ENCODE measurements at places on chromosomes 3 and 15.
A peak's percentile ranks its signal among the peaks of the same experiment; 100 is the strongest.

GRCh38 chr15:58934114-58934447 is 602 bp upstream of the SLTM start:
- DNase-seq, result no peak

- DNase-seq, result no peak
Measured at GRCh38 chr15:70323111-70323851, 225.6 kb upstream of the TLE3 start.

- DNase-seq, result no peak
Measured at GRCh38 chr3:44960387-44961026, 15.5 kb downstream of the ZDHHC3 start.

DNA sequence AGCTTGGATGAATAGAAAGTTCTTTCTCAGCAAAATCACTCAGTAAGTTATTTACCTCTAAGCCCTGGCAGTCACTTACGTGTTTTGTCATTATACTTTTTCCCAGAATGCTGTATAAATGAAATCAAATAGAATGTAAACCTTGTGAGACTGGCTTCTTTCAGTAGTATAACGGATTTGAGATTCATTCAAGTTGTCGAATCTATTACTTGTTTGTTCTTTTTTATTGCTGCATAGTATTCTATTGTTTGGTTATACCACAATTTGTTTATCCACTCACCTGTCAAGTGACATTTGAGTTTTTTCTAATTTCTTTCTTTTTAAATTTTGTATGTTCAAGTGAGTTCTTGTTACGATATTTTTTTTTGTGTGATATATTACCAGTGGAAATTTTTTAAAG is 381.6 kb downstream of the EDEM1 start:
- no peak for DNase-seq

DNA sequence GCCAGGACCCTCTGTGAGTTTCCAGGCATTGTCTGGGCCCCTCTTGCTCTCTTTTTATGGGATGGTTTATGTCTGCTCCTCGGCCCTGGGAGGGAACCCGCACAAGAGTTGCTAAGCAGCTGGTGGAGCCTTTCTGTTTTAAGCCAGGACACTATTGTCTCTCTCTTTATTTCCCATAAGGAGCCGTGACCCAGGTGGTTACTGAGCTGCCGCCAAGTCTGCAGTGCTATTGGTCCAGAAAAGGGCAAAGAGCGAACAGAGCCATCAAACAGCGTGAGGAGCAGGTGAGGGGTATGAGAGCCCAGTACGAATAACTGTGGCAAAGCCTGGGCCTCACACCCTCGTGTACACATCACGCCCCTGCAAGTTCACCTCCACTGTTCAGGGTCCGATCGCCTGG is 280.2 kb downstream of the SHQ1 start:
- DNase-seq, result no peak

GRCh38 chr3:98826126-98826525 is 63.0 kb downstream of the ST3GAL6 start:
- no peak for DNase-seq

DNA sequence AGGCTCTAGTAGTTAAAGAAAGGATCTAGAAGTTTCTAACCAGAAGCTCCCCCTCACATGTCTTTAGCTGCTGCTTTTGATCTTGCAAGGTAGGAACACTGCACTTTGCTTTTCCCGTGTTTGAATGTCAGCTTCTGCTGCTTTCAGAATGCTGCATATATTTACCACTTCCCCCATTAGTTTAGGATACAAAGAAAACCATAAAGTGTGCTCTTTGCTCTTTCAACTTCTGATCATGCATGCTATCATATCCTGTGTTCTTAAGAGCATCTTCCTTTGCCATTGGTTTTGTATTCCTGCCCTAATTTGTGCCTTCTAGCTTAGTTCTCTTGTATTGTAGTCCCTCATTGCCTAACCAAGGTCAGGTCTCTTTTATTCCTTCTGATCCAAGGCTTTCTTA is 43.3 kb downstream of the ZNF609 start:
- DNase-seq, result no peak

DNA sequence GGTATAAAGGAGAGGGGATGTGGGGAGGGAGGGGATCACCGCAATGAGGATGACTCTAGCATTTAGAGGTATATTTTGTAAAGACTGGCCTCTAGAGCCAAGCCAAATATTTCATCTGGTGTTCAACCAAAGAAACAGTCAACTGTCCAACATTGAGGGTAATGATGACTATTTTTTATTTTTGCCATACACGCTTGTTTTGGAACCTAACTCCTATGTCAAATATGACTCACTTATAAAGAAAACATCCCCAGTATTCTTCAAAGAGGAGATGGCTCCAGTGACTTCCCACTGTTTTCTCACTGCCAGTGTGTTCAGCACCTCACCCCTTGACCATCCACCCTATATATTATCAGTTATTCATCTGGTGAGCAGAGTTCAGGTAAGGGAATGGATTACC is 77.3 kb downstream of the WNT5A start:
- no peak for DNase-seq

GRCh38 chr3:22296601-22297000 is 545.6 kb upstream of the ZNF385D start:
- DNase-seq, result no peak

- DNase-seq, result no peak
Measured at GRCh38 chr3:93981649-93982048, 1.7 kb downstream of the ARL13B start.

DNA sequence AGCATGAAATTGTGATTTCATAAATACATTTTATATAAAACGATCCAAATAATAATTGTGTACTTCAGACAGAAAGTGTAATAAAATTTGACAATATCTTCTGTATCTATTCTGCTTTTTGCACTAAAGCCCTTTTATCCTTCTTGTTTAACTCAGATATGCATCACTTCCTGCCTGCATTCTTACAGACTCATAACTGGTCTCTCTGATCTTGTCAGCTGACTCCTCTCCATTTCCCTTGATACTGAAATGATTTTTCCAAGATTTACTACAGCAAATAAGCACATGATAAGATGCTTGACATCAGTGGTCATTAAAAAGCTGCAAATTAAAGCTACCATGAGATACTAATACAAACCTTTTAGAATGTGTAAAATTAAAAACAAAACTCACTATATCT is 25.3 kb upstream of the SI start:
- no peak for DNase-seq

DNA sequence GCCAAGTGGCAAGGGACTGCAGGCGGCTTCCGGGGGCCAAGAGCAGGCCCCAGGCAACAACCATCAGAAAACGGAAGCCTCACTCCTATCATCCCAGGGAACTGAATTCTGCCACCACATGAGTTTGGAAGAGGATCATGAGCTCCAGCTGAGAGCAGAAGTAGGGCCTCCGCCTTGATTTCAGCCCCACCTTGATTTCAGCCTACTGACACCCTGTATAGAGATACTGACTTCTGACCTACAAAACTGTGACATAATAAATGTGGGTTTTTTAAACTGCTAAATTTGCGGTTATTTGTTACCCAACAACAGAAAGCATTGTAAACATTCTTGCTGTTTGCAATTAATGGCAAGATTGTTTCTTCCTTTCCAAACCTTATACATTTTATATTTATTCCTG is 21.6 kb upstream of the RARRES1 start:
- DNase-seq, result no peak

GRCh38 chr3:89314454-89315098 is 207.2 kb downstream of the EPHA3 start:
- DNase-seq, result no peak

- DNase-seq, result no peak
Measured at GRCh38 chr3:115982629-115983028, 359.3 kb downstream of the GAP43 start.

DNA sequence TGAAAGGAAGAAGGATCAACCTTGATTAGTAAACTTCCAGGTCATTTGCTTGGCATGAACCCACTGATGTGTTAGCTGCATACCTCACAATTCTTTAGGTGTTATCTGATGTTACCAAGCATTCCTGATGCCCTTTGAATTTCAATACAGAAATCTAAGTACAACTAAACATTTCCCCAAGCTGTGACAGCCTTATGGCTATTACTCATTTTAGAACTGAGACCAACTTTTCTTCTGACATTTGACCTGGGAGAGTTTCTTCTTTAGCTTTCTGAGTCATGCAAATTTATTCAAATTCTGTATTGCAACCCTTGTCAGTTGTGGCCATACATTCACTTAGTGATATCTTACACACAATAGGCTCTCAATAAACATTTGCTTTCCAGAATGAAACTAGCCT is 124.3 kb downstream of the TIGIT start:
- DNase-seq, result peak; percentile 49

DNA sequence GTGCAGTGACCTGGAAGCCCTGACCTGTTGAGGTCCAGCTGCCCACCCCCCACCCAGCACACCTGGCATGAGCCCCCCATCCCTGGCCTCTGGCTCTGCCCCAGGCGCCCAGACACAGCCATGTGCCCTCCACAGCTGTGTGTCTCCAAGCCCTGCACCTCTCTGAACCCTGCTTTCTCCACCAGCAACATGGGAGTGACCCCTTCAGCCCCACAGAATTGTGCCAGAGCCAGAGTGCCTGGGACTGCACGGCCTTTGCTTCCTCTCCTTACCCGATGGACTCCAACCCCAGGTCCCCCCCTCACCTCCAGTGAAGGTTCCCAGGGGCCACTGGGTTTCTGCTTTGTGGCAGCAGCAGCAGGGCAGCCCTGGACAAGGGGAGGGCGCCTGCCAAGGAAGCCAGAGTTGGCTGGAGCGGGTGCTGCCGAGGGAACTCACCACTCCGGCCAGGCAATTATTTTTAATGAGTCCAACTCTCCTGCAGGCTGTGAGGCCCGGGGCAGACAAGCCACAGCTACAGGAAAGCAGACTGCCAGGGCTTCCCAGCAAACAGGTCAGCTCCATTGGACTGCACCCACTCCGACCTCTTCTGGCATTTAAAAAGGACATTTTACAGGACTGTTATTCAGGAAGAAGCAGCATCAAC is 24.1 kb downstream of the PRR20G start:
- DNase-seq, result no peak

DNA sequence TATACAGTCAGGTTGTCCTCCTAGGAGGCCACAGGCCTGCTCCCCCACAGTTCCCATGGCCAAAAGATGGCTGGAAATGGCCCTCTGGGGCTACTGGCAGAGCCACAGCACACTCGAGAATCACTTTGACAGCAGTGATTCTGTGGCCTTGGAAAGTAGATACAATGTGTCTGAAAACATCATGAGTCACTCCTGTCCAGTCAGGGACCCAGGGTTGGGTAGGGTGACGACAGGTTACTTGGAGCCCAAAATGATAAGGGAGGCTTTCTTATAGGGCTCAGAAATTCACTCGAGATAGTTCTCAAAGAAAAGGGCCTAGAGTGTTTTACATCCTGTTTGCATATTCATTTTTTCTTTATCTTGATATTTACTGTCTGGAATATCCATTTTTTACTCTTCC is 24.3 kb downstream of the MRPS25 start:
- no peak for DNase-seq

Data from stimulated activated effector memory CD8-positive, alpha-beta T cell treated with anti-CD3 and anti-CD28 coated beads, Interleukin-12 subunit alpha, Interleukin-12 subunit beta, amount 100 ng/mL, for 72 hours (primary cell).